IMR-90 (cell line): ENCODE measurements at places on chromosomes 1 and 21.

- peak; percentile 99 for DNase-seq
Measured at GRCh38 chr1:42940851-42941639, 17.6 kb downstream of the SLC2A1 start.

- DNase-seq: no peak
Measured at GRCh38 chr1:5504364-5504740, 487.9 kb downstream of the NPHP4 start.

DNA sequence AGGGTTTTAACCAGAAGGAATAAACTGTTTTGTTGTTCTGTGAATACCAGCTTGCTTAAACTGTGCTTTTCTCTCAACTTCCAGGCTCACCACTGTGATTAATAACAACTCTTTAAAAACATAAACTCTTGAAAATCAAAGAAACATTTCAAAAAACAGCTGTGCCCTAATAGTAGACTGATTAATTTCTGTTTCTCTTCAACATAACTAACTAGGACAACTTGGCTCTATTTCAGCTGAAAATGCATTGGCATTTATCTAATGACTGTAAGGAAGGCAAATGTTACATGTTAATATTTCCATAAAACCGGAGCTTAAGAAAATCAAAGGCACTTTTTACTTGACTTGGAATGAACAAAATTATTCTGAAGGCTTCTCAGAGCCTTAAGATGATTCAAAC lies 656.1 kb upstream of the NEGR1 start:
- no peak for DNase-seq

DNA sequence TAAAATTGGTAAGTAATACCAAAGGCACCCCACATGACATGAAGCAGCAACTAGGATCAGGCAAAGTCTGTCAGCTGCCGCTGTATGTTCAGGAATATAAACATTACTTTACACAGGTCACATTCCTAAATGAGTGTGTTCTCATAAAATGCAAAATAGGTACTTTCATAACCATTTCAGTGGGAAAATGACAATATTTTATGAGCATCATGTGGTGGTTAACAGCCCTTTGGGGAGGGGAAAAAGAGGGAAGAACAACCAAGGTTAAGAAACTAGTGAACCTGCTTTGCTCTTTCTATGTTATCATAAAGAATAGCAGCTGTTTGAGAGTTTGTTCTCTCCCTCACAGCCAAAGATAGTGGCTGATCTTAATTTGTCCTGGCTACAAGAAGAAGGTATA lies 105.4 kb upstream of the LBR start:
- peak; percentile 10 for DNase-seq

DNA sequence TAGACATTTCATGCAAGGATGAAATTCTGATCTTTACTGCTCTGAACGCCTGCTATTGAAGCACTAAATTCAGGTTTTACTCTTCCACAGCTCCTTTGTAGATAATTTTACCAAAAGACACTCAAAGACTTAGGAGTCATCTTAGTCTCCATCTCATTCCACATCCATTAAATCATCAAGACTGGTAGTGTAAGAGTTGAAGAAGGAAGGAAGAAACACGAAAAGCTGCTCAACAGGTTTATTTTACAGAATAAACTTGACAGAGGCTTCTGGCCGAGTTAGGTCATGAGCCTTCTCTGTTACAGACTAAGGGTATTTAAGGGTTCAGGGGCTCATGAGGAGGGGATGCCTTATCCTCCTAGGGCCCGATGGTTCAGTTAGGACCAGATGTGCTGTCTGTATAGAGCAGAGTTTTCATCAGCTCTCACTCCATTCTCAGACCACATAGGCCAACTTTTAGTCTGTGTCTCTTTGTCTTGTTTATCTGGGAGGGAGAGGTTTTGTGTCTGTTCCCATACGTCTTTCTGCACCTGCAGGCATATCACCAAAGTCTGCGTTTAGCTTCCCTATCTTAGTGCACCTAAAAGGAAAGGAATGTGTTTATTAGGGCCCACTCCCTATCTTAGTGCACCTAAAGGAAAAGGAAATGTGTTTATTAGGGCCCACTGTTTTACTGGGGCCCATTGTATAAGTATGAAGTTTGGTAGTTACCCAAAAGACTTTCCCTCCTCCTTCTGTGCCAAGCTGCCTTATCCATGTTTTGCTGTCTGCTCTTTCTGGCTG lies 57.4 kb upstream of the RGS18 start:
- DNase-seq: no peak
